ENCODE measurements at places on chromosomes 7 and 10.

DNA sequence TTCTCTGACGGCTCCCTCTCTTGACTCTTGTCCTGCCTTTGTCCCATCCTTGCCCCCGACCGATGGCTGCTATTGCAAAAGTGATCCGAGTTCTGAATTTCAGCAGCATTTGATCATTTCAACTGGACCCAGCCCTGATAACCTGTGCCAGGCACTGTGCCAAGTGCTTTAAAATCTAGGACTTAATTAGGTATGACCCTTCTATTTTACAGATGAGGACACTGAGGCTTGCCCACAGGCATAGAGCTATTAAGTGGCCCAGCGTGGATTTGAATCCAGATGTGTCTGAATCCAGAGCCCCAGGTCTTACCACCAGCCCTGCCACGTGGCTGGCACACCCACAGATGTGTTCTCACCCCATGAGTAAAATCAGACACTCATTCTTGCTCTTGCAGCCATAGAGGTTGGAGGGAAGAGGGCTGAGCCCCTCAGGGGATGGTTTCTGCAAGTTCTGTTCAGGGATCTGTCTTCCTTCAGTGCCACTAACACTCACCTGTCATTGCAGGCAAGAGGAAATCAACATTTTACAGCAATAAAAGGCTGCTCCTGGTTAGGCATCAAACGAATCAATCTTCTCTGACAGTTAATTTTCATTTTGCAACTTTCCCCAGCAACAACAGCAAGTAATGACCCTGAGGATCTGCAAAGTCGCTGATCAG, 101.2 kb downstream of the GRID1 start:
- DNase-seq = peak; percentile 17

DNA sequence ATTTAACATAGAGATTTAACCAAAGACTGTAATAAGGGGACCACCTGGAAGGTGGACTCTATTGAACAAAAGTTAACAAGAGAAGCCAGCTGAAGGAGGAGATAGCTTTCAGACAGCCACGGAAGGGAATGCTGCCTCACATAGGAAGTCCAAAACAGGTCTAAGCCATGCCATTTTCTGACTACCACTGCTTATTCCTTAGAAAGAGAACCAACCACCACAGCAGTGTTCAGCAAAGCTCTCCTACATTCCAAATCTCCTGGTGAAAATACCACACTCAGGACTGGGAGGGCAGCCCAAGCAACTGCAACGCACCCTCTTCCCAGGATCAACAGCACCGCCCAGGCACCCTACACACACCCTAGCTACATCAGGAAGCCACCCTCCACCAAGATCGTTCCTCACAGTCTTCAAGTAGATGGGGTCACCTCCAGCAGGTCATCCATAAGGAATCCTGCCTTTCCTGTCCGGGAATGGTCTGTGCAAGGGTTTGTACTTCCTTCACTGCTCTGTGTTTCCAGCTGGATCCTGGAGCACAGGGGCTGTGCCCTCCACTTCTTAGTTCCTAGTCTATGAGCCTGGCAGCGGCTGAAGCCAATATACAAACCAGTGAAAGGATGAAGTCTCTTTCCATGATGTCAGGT, 2.5 kb downstream of the KIAA1549 start:
- DNase-seq = no peak

DNA sequence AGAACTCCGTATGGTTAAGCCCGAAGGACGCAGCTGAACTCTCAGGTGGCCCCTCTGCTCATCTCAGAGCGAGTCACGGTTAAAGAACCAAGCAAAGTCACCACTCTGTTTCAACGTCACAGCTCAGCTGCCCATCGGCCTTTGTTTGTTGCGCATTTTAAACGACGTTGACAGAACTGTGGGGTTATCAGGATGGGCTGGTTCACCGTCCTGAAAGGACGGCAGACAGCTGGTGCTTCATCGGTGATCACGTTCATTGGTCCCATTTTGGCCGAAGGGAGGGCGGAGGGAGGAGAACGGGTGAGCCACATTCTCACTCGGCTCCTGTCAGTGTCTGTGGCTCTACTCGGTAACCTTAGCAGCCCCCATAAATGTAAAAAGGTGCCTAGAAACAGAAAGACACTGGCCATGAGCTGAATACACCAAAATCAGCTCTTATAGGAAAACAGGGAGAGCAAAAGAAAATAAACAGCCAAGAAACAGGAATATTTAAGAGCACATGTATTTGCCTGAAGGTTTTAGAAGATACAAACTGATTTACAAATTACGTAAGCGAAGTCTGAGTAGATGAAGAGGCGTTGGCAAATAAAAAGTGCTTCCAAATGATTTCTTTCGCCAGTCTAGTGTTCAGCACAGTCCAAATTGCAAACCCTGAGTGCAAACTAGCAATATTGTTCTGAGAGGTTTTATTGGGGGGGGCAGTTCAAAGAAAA, 8.4 kb downstream of the PRKAG2 start:
- no peak for DNase-seq

GRCh38 chr7:155577509-155577905, 31.1 kb upstream of the CNPY1 start:
- no peak for DNase-seq

GRCh38 chr10:98959379-98959778, 276.3 kb downstream of the HPSE2 start:
- no peak for DNase-seq

GRCh38 chr10:129773359-129773990, 190.6 kb downstream of the EBF3 start:
- DNase-seq = no peak

DNA sequence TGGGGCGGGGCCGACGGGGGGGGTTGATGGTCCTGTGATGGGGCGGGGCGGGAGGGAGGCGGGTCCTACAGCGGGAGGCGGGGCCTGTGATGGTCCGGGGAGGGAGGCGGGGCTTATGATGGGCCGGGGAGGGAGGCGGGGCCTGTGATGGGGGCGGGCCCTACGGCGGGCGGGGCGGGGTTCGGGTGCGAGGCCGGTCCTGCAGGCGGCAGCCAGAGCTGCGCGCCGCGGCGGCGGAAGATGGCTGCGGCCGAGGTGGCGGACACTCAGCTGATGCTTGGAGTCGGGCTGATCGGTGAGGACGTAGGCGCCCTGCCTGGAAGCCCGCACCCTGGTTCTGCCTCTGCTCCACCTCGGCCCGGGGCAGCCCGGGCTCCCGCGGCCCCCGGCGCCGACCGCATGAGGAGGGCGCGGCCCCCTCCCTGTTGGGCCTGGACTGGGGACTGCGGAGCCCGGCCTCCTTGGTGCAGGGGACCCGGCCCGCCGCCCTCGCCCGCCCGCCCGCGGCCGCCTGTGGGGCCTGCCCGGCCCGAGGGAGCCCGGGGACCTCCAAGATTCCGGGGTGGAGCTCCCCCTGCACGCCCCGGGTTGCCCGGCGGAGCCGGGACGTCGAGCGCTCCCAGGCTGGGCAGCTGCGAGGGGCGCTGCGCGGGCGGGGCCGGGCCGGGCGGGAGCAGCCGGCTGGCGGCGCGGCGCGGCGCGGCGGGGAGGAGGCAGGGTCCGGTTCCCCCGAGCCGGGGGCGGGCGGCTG, at the start of gene DENND10:
Gene DENND10 (plus strand): TSS at position 211 of the 751 bp plus-strand sequence. CDS start 30 bp downstream, at position 241.
- DNase-seq = peak; percentile 86
